ENCODE measurements at places on chromosomes 16 and 17.

DNA sequence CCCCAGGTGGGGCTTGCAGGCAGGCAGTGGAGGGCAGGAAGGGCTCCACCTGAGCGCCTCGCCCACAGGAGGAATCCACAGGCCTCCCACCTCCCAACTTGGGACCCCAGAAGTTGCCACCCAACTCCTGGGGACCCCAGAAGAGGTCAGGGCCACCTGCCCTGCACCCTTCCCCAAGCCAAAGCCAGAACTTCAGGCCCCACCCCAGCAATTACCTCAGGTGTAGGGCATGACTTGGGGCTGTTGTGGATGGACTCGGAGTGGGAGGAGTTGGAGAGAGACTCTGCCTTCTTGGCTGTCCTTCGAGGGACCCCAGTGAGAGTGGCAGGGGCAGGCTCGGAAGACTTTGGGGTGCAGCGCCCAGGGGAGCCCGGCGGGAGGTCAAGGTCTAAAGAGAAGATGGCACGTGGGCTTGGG, 10.5 kb downstream of the TSPOAP1 start:
- no peak for DNase-seq

GRCh38 chr16:85169333-85170065, 57.2 kb upstream of the CIBAR2 start:
- DNase-seq: peak; percentile 44

DNA sequence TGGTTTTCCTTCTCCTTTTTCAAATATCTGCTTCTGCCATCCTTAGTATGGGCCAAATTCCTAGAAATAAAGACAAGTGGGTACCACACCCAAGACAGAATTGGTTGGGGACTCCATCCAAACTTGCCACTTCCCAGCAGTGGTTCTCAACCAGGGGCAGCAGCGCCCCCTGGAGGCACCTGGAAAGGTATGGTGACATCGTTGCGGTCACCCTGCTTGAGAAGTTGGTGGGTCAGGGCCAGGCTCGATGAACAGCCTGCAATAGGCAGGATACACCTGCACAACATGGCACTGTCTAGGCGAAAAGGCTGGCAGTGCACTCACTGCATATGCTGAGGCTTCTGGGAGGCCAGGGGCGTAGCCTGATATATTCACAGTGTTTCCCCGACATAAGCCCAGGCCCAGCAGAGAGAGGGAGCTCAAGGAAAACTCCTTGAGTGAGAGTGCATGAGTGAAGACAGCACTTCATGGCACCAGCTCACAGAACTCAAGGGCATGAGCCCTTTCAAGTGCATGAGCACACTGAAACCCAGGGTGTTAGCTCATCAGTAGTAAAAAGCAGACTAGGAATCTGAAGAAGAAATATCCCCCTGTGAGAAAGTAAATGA, 57.7 kb downstream of the CMC2 start:
- peak; percentile 82 for DNase-seq

GRCh38 chr17:228951-229708, 47.7 kb upstream of the DOC2B start:
- DNase-seq: no peak

DNA sequence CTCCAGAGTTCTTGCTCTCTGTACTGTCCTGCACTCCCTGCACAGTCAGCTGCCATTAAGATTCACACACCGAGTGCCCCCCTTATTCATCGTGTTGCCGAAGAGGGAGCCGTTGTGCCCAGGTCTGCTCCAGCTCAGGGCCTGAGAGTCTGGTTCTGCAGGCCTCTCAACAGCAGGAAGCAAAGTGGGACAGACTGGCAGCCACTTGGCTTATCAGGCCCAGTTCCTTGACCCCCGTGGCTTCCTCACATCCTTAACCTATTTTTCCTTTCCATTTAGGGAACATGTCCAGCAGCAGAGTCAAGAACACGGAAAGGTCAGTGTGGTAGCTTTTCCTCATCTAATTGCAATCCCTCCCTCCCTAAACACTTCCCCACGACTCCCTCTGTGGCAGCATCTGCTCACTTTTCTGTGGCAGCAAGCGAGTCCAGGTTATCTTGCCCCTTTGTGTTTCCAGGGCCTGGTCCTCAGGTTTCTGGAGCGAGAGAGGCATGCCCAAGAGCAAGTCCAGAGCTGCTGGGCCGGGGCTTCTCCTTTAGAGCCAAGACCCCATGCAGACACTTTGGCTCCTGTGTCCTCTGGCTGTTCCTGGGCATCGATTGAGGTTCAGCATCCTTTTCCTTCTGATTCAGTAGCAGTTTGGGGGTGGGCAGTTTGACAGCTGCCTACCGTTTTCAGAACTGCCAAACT, 22.1 kb upstream of the ADAM11 start:
- no peak for DNase-seq

DNA sequence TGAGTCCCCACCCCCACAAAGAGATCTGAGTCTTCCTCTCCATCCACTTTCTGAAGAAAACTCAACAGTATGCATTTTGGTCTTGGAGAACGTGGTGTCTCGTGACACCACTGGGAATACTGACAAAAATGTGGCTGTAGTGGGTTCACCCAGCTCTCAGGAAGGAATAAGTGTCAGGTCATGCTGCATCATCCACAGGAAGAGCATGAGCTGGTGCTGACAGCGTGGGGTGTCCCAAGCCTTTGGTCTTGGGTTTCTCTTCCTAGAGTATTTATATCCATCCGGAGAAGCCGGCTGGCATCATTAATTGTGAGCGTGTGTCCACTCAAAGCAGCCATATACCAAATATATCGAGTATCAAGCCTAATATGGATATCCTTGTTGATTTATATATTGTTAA, 55.9 kb downstream of the C17orf67 start:
- no peak for DNase-seq

DNA sequence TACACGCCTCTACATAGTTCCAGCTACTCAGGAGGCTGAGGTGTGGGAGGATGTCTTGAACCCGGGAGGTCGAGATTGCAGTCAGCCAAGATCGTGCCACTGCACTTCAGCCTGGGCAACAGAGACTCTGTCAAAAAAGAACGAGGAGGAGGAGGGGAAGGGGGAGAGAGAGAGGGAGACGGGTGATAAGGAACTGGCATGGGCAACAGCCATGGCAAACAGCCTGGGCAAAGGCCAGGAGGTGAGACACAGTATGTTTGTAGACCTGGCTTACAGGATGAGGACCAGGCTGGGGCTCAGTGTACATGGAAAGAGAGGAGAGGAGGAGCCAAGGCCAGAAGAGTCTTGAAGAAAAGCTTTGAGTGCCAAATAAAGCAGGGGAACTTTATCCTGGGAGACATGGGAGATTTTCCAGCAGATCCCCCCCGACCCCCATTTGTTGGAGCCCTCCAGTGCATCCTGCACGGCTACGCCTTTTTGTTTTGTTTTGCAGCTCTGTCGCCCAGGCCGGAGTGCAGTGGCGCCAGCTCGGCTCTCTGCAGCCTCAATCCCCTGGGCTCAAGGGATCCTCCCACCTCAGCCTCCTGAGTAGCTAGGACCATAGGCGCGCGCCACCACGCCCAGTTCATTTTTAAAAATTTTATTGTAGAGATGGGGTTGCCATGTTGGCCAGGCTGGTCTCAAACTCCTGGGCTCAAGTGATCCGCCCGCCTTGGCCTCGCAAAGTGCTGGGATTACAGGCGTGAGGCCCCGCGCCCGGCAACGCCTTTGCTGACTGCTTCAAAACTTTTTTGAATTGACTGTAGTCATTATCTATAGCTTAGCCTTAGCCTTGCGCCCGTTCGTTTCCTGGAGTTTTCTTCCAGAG, 1.3 kb upstream of the ALKBH5 start:
- DNase-seq: no peak

GRCh38 chr16:19008245-19009169, 24.8 kb downstream of the TMC7 start:
- DNase-seq: no peak

DNA sequence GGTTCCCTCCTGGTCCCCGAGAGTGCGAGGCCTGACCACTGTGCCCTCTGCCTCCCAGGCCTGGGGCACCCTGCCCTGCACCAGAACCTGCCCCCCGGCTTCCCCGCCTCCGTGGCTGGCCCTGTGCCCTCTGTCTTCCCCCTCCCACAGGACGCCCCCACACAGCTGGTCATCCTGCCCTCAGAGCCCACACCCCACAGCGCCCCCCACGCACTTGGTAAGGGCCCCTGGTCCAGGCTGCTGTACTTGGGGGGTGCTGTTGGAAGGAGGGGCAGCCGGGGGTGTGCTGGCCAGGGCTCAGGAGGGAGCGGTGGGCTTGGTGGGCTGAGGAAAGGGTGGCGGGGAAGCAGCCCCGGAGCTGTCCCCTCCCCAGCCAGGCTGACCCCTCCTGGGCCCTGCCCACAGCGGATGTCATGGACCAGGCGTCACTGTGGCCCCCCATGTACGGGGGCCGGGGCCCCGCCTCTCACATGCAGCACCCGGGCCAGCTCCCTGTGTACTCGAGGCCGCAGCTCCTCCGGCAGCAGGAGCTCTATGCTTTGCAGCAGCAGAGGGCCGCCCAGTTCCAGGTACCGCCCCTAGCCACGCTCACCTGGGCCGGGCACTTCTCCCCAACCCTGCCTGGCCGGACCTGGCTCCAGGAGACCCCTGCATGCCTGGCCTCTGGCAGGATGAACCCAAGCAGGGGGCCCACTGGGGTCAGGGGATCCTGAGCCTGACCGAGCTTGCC, 49.5 kb downstream of the BAHCC1 start:
- DNase-seq: no peak

DNA sequence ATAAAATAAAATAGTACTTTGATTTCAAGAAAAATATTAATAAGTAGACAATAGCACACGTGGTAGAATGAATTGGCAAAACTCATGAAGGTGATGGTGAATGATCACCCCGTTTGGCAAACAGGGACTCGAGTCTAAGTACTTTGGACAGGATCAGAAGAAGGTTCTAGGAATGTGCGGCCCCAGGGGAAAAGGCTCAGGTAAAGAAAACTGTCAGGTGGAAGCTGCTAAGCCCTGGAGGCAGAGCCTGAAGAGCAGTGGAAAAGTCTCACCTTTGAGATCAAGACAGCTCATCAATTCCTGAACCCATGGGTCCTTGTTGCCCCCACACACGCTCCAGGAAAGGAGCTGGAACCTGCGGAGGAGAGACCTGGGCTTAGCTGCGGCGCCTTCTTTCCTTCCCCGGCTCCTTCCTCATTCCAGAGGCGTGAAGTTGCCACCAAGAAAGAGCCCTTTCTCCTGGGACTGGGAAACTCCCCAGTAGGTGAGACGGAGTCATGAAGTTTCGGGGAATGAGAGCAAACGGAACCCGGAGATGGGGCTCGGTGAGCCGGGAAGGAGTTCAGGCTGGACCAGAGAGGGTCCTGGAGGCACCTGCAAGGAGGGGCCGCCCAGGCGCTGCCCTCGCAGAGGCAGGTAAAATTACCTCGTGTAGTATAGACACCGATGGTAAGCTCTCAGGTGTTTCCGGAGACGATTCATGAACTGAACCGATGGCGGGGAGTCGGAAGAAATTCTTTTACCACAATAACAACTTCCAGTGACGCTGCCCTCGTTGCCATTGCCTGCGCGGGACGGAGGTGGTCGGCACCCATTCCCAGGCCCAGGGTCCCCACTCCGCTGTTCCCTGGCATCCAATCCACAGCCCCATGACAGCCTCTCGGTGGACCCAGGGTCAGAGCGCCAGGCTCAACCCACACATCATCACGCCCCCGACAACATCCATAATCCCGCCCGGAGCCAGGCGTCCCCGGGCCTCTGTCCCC, 1.2 kb upstream of the ZMYND15 start:
- no peak for DNase-seq

- no peak for DNase-seq
Measured at GRCh38 chr16:57997528-57998265, 2.8 kb downstream of the ZNF319 start.

DNA sequence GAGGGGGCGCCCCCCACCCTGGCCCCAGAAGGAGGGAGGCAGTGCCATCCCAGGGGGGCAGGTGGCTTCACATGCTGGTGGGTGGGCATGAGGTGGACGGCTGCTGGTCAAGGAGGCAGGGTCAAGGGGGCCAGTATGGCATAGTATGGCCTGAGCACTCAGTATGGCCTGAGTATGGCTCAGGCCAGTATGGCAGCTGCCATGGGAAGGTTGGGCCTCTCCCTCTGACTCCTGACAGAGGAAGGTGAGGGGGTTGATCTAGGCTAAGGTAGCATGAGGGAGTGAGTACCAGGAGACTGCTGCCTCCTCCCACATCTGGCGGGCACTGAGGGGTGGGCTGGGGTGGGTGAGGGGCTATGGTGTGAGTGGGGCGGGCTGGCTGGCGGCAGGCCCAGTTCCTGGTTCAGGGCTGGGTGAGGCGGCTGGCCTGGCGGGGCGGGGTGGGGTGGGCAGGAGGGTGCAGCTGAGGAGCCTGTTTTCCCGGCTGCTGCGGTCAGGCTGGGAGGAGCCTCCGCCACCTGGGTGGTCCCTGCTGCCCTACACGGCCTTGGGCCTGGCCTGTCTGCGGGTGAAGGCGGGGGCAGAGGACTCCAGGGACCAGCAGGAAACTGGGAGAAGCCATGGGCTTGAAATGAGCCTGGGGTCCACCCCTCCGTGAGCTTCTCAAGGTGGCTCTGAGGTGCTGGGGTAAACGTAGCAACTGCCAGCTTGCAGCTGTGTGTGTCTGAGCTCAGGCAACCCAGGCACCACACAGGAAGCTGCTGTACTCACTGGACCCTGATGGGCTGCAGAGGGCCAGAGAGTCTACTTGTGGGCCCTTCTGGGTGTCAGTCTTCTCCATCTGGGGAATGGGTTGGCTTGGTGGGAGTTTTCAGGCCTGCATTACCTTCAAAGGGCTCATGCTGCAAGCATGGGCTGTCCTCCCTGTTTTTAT, 57.0 kb downstream of the RAI1 start:
- DNase-seq: no peak

GRCh38 chr17:61480414-61480807, 28.2 kb downstream of the TBX4 start:
- DNase-seq: no peak

DNA sequence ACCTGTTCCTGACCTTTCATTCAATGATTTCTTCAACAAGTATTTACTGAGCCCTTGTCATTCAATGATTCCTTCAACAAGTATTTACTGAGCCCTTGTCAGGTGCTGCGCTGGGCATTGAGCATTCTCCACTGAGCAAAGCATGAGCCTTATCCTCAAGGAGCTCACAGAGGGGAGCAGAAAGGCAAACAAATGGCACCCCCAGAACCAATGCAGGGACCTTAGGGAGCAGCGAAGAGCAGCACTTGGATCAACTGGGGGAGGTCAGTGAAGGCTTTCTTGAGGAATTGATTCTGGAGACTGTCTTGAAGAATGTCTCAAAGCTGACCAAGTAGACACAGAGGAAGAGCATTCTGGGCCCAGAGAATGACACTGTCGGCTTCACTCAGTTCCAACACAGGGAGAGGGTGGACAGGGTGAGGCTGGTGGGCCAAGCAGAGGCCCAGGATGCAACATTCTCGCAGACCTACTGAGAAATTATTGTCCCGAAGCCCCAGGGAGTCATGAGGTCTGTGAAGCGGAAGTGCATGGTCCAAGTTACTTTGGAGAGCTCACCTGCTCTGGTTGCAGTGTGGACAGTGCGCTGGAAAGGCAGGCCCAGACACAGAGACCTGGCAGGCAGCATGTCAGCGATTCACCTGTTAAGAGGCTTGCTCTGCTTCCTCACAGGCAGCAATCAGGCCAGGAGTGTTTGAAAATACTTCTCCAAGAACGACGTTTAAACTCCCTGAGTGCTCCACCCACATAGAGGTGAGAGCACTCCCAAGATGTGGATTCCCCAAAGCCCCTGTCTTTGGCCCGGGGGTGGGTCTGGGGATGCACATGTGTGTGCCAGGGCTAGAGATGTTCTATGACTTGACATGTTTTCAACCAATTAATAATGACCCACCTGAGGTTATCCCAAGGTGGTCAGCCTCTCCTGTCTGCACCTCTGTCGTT, 3.2 kb upstream of the MPO start:
- DNase-seq: no peak

- no peak for DNase-seq
Measured at GRCh38 chr17:37082311-37082860, 133.6 kb downstream of the AATF start.

All from HAP-1 (cell line).